ENCODE measurements at places on chromosomes 4 and X.

DNA sequence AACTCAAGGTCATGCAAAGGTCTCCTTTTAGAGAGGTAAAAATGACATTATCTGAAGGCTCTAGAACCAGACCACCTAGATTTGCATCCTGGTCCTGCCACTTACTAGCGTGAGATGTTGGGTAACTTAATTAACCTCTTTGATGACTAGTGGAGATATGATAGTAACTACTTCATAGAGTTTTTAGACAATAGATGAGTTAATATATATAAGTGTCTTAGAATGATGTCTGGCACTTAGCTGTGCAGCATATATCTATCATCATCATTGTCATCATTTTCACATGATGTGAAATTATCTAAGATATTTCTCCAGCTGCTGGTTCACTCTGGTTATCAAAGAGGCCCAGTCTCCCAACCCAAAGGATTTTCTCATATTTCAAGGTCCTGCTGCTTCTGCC is 126.1 kb upstream of the DCLK2 start:
- no peak for DNase-seq

GRCh38 chrX:15206306-15206705 is 63.6 kb downstream of the ASB9 start:
- DNase-seq: no peak

DNA sequence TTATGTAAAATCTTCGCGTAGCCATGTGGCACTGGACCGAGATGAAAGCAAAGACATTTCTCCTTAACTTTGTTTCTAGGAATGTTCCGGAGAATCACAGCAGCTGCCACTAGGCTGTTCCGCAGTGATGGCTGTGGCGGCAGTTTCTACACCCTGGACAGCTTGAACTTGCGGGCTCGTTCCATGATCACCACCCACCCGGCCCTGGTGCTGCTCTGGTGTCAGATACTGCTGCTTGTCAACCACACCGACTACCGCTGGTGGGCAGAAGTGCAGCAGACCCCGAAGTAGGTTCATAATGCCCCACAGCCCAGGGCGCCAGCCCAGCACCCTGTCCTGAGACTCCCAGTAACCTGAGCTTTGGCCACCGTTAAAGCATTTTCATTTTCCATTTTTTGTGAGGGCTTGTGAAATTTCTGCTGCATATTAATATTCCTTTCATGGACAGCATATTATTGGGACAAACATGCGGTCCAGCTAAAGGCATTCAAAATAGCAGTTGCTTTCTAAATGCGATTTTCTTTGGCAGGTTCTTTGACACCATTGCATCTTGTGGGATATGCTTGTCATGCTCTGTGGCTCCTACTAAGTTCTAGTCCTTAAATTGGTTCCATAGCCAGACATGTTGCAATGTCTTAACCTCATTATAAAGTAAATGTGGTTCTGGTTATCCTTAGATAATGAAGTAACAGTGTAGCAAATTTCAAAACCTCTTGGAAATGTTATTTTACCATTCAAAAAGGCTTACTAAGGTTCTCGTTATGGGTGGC is 49.1 kb upstream of the MSANTD1 start:
- DNase-seq: no peak

GRCh38 chrX:50718776-50719175 is 95.2 kb downstream of the SHROOM4 start:
- DNase-seq: no peak

GRCh38 chrX:103066606-103067005 is 2.6 kb upstream of the BEX1 start:
- DNase-seq: no peak

DNA sequence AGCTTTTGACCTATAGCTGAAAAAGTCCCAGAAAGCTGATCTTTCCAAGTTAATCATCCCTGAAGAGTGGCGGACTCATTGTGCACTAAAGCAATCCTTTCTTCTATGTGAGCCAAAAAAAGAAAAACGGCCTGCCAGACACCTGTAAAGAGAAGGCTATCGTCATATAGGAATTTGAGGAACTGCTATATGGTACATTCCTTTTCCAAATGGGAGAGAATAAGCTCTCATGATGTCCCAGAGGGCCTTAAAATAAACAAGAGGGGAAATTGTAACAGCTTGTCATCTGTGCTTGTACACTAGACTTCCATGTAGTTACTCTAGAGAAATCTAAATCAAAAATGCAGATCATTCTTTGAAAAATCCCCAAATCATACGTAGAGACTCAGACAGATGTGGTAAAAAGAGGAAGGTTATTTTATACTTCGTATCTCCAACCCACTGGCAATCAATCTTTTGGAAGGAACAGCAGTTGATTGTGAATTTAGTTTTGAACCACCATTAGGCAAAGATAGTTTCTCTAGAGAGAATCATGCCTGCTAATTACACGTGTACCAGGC is 26.1 kb downstream of the GPR174 start:
- DNase-seq: no peak

DNA sequence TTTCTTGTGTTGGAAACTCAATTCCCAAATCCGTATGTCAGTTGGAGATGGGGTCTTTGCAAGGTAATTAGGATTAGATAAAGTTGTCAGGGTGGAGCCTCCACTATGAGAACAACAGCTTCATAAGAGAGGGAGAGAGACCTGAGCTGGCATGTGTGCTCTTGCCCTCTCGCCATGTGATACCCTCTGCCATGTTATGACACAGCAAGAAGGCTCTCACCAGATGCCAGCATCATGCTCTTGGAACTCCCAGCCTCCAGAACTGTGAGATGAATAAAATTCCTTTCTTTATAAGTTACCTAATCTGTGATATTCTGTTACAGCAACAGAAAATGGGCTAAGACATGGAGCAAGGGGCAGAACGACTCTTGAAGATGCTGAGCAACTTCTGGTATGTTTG is 201.9 kb upstream of the BOD1L1 start:
- no peak for DNase-seq

- no peak for DNase-seq
Observed at GRCh38 chr4:98319021-98319420, 57.8 kb downstream of the RAP1GDS1 start.

DNA sequence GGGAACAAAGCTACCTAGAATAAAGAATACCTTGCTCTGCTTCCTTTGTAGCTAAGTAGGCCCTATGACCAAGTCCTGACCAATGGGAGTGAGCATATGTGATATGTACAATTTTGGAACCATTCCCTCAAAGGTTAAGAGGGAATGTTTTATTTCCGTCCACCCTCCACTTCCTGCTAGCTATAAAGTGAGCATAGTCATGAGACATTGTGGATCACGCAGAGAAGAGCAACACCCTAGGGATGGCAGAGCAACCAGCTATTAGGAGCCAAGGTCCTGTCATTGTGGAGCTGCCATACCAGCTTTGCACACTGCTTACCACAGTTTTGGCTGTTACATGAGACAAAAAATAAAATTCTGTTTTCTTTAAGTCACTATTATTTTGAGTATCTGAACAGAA is 45.8 kb upstream of the RNF128 start:
- no peak for DNase-seq

GRCh38 chr4:184409911-184410692 is 64.2 kb downstream of the IRF2 start:
- peak; percentile 46 for DNase-seq

- DNase-seq: no peak
Observed at GRCh38 chrX:112641449-112641848, 38.3 kb downstream of the LHFPL1 start.

GRCh38 chrX:69538321-69538876 is 34.3 kb downstream of the NALF2 start:
- DNase-seq: peak; percentile 66

GRCh38 chr4:177411996-177412395 is 30.2 kb downstream of the AGA start:
- no peak for DNase-seq

DNA sequence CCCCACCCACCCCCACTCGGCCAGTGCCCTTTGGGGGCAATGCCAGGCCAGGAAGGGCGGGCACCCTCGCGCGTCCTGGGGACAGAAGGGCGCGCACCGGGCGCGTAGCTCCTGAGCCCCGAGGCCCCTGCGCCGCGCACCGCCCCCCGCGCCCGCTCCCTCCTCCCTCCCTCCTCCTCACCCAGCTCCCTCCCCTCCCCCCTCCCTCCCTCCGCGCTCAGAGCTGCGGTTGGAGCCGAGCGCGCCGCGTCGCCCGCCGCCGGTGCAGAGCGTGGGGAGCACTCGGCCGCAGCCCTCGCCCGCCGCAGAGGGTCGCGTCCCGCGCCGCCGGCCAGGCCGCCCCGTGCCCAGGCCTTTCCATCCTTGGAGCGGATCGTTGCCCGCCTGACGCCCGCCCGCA is at the start of gene ATP2B3:
Gene ATP2B3 (plus strand): TSS at position 220 of the 400 bp plus-strand sequence. CDS start 18,606 bp downstream, outside the sequence.
- DNase-seq: no peak

DNA sequence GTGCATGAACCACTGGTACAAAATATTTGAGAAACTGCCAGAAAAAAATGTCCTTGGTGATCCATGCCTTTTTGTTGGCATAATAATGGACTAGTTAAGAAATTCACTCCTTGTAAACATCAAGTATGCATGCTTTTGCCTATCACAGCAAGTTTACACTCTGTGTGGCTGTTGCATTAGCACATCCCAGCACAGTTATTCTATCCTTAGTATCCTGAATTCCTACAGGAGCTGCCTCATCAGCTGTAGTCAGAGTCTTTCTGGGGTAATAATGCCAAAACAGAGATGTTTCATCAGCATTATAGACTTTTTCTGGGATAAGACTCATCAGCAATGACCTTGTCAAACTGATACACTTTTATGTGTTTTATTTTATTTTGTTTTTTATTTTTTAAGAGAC is 82.8 kb downstream of the CHIC2 start:
- no peak for DNase-seq

GRCh38 chr4:145248971-145249370 is 68.6 kb upstream of the OTUD4 start:
- no peak for DNase-seq

DNA sequence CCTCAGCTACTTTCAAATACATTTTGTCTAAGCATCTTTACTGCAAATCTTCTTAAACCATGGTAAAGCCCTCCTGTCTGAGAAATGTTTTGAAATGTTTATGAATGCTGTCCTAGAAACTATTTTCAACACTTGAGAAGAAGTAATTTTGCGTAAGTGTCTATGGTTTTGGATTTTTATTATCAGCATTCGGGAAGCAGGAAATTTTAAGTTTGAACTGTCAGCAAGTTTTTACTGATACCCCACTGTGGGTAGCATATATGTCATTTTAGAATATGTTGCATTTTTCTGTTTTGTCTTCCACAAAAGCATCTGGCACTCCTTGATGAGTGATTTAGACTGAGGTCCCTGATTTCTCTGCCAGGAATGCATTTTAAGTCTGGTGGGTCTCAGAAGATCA is 302.4 kb upstream of the GIMD1 start:
- DNase-seq: no peak

DNA sequence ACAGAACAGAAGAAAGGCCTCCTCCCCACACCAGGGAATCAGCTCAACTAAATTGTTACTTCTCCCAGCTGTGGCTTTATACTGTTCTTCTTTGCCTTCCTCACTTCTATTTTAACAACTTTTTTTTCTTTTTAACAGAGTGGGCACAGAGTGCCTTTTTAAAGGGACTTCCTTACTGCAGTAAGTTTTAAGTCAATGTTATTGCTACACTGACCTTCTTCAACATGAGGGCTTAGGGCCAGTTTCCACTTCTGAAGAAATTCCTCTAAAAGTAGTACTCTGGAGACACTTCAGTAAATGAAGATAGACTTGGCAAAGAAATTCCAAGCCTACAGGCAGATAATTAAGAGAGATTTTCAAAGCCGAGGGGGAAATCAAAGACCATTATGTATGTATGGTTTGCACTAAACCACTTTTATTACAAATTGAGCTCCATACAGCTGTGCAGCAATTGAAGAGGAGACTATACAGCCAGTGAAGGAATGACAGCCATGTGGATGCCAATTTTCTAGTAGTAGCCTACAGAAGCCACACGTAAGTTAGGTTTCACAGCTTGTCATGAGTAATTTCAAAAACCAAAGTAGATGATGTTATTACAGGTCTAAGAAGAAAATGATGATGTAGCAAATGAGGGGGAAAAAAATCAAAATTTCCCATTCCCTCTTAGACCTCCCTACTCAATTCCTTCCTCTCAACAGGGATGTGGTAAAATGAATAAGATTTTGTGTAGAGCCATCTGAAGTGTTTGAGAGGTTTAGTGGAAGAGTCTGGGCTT is 36.9 kb upstream of the RASGEF1B start:
- DNase-seq: no peak

DNA sequence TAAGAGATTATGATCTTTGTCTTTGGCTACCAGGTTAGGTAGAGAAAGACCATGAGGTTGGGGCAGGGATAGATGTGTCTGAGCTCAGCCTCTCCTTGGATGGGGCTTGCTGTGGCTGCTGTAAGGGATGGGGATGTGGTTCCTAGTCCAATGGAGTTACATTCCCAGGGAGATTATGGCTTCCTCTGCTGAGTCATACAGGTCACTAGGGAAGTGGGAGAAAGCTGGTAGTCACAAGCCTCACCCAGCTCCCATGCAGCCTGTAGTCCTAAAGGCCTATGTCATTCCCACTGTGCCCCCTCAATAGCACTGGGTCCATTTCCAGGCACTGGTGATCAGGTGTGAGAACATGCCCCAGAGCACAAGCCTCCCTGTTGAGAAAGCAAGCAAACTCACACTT is 70.6 kb upstream of the CENPE start:
- no peak for DNase-seq

- DNase-seq: no peak
Observed at GRCh38 chr4:62087706-62088105, 887.6 kb downstream of the ADGRL3 start.

GRCh38 chrX:48787505-48788443 is 1.4 kb downstream of the GATA1 start:
- no peak for DNase-seq

GRCh38 chr4:151048913-151049312 is 33.8 kb upstream of the LRBA start:
- no peak for DNase-seq

DNA sequence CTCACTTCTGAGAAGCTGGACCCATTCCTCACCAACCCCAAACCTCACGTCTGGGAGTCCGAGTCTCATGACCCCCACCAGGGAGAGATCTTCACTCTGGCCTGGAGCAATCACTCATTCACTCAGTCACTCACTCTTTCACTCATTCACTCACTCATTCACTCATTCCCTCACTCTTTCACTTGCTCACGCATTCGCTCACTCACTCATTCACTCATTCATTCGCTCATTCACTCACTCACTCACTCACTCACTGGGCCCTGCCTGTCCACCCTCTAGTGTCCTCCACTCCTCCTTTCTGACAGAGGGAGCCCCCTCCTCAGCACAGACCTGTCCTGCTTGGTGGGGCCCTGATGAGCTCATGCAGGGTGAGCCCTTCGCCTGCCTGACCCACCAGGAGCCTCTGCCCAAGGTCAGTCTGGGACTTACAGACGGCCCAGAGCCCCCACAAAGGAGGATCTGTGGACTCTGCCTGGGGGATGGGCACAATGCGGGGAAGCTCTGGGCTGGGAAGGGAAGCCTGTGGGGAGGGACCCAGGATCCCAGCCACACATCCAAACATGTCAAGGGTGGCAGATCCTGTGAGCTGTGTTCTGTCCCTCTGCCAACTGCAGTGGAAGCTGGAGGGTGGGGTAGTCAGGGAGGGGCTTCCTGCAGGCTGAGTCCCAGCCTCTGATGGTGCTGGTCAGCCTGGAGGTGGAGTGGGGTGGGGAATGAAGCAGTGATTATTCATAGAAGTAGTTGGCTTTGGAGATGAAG is 18.5 kb downstream of the CPZ start:
- no peak for DNase-seq
